Stimulated activated CD4-positive, alpha-beta T cell treated with anti-CD3 and anti-CD28 coated beads, Interleukin-15, amount 100 ng/mL, for 1 hour (primary cell): ENCODE measurements at places on chromosomes 5 and 9.

- no peak for DNase-seq
Observed at GRCh38 chr5:137136991-137137632, 362.0 kb downstream of the SPOCK1 start.

- no peak for DNase-seq
Observed at GRCh38 chr5:168713051-168713450, 133.9 kb upstream of the PANK3 start.

GRCh38 chr5:180119903-180120236 lies 48.3 kb upstream of the RNF130 start:
- DNase-seq, result no peak

GRCh38 chr9:80359941-80360881 lies 788.4 kb downstream of the TLE4 start:
- DNase-seq, result no peak

DNA sequence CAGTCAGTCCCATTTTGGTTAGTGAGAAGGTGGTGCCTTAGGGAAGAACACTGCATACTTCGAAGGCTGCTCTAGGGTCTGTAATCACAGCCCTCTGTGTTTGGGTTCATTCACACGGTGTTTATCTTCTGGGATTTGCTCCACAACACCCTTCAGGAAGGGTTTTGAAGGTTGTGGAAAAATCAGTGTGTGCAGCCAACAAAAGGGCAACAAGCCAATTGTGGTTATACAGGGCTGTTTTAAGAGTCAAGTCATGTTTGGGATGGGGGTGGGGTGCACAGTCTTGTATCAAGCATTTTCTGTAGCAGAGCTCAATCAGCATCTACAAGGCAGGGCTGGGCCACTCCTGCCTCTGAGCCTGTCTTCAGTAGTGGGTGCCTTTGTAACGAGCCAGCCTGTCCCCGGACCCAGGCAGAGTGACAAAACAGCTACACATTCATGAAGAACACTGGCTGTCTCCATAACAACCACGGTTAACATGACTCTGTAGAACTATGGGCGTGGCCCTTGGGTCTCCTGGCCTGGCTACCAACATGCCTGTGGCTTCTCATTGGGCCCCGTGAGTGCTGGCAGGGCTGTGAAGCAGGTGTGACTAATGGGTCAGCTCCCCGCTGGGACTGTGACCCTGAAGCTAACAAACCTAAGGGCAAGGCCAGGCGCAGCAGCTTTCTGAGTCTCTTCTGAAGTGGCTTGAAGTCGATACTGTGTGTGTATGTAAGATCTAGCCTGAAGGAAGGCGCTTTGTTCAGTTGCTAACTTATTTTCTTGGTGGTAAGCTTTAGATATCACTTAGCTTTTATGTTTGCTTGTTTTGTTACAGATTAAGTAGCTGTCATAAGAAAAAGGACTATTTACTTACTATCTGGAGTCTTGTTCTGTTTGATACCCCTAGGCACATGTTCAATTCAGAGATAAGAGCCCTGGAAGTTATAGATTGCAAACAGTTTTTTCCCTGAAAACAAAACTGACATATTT lies 27.9 kb upstream of the GOLM1 start:
- DNase-seq, result no peak

DNA sequence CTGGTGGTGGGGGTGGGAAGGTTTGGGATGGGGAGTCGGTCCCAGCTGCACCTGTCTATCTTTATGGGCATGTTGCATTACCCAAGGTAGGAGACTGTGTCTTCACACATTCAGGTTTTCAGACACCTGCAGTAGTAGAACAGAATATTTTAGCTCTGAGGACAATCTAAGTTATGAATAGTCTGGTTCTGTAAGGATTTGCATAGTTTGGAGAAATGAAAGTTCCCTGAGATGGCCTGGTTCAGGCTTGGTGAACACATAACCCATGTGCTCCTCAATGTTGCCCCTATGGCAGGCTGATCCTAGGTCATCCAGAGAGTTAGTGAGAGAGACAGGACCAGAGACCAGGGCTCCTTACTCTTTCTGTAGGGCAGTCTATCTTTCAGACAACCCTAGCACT lies 20.7 kb downstream of the TNFSF8 start:
- no peak for DNase-seq

DNA sequence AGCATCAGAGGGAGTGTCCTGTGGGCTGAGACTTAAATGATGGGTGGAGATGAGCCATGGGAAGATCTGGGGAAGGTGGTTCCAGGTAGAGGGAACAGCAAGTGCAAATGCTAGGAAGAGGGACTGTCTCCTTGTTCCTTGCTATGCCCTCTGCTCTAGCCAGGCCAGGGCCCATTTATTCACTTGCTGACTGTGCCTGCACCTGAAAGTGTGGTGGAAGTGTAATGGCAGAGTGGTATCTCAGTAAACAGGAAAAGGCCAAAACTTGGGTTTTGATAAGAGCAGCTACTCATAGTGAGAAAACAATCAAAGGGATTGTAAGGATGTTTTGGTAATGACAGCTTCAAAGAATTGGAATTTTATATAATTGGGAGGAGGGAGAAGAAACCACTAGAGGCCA lies 32.4 kb downstream of the TLE4 start:
- no peak for DNase-seq

DNA sequence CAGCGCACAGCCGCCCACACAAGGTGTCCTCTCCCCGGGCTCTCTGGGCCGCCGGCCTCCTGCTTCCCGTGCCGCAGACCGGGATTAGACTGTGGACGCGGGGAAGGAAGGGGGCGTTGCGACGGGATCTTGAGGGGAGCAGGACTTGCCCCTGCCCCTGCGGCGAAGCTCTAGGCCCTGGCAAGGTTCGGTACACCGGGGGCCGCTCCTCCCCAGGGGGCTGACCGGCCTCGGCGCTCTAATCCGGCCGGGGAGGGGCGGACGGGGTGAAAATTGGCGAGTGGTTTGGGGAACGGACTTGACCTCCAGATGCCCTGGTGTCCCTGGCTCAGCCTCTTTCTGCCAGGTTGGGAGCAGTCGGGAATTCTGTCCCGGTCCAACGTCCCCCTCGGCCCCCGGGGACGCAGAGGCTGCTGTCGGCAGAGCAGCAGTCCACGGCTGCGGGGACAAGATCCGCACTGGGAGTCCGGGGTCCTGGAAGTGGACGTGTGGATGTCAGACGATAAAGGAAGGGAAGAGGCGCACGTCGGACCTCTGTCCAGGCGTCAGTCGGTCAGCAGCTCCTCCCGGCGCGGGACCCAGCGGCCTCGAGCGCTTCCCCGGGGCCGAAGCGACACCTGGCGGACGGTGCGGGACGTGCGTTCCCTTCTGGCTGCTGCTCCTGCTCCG lies 1.9 kb upstream of the CNTFR start:
- peak; percentile 64 for DNase-seq

GRCh38 chr5:82339792-82340191 lies 61.6 kb upstream of the RPS23 start:
- no peak for DNase-seq

DNA sequence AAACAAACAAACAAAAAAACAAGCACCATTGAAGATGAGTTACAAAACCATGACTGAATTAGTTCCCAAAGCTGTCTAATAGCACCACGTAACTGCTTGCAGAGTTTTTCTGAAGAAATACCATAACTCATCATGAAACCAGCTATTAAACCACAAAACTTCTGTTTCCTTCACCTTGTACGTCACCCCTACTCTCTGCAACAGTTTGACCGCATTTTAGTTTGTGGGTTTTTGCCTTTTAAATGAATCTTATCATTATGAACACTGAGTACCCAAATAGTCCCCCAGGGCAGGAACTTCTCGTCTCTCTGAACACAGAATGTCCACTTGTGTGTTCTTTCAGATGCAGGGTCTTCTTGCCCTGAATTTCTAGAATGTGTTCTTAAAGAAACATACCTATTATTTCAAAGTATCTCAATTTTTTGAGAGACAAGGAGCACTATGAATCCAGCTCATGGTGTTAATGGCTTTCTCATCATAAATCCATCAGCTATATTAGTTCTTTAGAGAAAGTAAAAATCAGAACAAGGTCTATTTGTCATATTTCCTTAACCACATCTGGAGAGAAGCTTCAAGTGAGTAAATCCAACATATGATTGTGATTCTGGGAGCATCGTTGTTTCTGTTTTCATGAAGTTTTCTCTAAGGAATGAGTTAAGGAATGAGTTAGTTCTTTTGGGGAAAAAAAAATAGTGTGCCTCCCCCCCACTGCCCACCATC lies 210.6 kb downstream of the AUH start:
- DNase-seq, result no peak

- DNase-seq, result no peak
Observed at GRCh38 chr5:137101544-137101943, 397.6 kb downstream of the SPOCK1 start.

DNA sequence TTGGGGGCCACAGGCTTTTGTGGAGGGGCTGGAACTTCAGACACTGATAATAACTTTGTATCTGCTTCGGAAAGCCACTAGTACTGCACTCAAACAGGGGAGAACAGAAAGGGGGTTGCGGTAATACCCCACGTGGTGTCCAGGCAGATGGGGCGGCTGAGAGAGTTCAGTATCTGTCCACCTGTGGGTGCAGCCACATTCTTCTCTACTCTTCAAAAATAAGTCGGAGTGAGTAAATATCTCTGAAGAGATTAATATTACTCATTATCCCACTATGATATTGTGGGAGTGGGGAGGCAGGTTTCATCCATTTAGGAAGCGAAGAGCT lies 102.1 kb upstream of the SSBP2 start:
- DNase-seq, result no peak

GRCh38 chr5:100905259-100905914 lies 2.3 kb upstream of the ST8SIA4 start:
- DNase-seq, result no peak

DNA sequence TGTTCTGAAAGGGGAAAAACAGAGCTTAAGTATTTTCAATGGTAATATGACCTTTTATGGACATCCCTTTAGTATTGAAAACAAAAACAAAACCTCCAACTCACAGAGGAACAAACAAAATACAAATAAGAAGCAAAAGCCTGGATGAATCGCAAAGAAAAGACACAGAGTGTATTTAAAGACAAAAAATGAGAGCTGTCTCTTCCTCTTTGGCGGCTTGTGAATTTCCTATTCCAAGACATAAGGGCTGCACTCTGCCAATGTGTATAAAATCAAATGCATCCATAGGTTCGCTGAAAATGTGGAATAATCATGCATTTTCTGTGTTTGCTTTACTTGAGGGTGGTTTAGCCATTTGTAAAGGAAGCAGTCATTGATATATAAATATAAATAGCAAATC lies 739.3 kb upstream of the ZNF608 start:
- no peak for DNase-seq

DNA sequence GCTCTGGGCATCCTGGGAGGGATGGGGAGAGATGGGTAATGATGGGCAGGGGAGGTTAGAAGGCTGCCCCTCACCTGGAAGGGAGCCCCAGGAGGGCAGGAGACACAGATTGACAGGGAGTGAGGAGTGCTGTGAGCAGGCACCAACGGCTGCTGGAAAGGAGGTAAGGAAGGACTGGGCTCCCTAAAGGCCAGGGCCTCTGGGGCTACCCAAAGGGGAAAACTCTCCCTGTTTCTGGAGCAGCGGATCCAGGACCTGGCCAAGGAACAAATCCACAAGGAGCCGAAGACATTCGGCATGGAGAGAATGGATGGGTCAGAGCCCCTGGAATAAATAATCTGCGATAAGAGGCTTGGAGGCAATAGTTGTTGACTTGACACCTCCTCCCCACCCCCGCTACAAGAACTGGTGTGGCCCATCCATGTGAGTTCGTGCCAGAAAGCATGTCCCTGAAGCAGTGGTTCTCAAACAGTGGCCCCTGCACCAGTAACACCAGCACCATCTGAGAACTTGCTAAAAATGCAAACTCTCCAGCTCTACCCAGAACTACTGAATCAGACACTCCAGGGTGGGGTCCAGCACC lies 208.3 kb downstream of the GABBR2 start:
- no peak for DNase-seq

- DNase-seq, result no peak
Observed at GRCh38 chr5:140925806-140926442, at the start of gene PCDHAC1. PCDHAC1 (plus strand) TSS chr5:140926299; CDS start chr5:140926893, 594 bp downstream.

DNA sequence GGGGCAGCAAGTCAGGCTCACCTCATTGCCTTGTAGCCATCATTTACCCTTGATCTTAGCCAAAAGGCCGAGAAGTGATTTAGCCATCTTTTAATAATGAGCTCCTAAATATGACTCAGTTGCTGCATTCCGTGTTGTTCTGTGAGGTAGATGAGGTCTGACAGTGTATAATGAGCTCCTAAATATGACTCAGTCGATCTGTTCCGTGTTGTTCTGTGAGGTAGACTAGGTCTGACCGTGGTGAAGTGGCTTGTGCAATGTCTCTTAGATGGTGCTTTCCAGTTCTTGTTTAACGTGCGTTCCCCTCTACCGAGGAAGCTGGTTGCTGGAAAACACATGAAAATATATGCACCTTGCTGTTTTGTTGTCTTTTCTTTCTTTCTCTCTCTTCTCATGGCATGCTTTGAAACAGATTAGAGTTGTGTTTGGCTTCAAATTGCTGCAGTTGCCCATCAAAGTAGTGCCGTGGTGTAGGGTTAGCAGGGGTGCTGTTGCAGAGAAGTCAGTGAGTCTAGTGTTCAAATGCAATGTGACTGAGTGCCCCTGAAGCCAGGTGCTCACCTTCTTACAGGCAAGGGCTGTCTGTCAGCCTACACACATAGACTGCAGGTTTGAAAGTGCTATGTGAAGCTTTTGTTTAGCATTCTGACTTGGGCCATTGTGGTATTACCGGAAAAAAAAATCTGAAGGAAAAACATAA lies 118.6 kb downstream of the KDM4C start:
- DNase-seq, result no peak

- DNase-seq, result no peak
Observed at GRCh38 chr5:154273028-154273617, 82.6 kb downstream of the GALNT10 start.
